Activated CD4-positive, alpha-beta T cell treated with anti-CD3 and anti-CD28 coated beads, Interleukin-2, amount 10 ng/mL, durations not matched to agents 7 days and 5 days (primary cell): ENCODE measurements at places on chromosomes 6 and 20. TPM values are rescaled to one million over a fixed set of nuclear protein-coding genes. Genes with fewer than 3 reads are reported as not detected.

GRCh38 chr6:74755778-74756177, 450.1 kb downstream of the COL12A1 start:
- H3K27me3 ChIP-seq, result no peaks in the 10 kb centered on the region
- H3K4me3 ChIP-seq, result no peak overlapping the region
- no peak for DNase-seq
- H3K36me3 ChIP-seq, result no peaks in the 10 kb centered on the region
- H3K27ac ChIP-seq, result no peak overlapping the region

DNA sequence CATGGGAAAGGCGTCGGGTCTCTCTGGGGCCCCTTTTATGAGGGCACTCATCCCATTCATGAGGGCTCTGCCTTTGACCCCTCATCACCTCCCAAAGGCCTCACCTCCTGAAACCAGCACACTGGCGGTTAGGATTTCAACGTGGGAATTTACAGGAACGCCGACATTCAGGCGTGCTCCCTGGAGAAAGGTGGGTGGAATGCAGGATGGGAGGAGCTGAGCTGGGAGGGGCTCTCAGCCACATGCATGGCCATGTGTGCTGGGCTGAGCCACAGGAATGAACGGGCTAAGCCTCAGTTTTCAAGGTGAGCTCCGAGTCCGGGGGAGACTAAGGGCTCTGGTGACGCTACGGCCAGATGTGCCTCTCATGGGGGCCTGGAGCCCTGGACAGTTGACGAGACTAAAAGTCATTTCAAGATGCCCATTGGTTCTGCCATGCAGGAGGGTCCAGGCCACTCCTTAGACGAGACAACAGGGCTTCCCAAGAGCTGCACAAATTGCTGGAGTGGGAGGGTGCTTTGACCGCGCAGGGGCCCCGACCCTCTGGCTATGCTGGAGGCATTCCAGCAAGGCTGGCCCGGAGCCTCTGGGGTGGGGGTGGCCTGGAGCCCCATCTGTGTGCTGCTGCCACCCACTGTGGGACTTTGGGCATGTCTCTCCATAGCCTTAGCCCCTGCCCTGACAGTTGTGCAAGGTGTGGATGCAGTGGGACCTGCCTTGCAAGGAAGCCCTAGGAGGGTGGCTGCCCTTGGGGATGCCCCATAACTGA, 3.8 kb upstream of the ARFGAP1 start:
- H3K4me1 ChIP-seq, result peaks cover 13% of the 10 kb centered on the region
- peaks cover under 1% of the 10 kb centered on the region for H3K36me3 ChIP-seq
- no peak for DNase-seq
- no peaks in the 10 kb centered on the region for H3K27me3 ChIP-seq

DNA sequence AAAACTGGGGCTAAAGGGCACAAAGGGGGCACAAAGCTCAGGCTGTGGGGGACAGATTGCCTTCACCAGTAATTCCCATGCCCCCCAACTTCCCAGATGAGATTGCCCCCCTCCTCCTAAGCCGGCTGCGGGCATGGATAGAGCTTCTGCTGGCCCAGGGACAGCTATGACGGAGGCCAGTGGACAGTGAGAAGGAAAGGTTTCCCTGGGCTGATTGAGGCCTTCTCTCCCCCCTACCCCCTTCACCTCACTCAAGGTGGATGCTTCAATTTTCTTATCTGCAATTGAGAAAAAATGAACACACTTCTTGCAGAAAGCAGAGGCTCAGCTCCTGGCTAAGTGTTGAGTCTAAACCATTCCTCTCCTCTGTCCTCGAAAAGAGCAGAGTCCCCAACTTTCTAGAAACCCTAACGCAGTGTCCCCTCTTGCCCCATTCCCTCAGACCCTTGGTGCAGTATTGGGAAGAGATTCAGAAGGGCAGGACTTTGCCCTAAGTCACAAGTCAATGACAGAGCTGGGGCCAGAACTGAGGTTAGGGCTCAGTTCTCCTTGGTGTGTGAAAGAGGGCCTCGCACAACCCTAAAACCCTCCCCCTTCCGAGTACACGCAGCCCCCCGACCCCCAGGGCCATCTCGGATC, 808 bp downstream of the SDC4 start:
- H3K27me3 ChIP-seq, result no peaks in the 10 kb centered on the region
- peak overlapping the region; percentile 72 for H3K4me3 ChIP-seq
- H3K36me3 ChIP-seq, result no peaks in the 10 kb centered on the region
- H3K4me1 ChIP-seq, result peaks cover 27% of the 10 kb centered on the region

- H3K36me3 ChIP-seq, result no peaks in the 10 kb centered on the region
- no peak overlapping the region for H3K27ac ChIP-seq
Measured at GRCh38 chr6:167409694-167410093, 84.8 kb downstream of the TTLL2 start.

DNA sequence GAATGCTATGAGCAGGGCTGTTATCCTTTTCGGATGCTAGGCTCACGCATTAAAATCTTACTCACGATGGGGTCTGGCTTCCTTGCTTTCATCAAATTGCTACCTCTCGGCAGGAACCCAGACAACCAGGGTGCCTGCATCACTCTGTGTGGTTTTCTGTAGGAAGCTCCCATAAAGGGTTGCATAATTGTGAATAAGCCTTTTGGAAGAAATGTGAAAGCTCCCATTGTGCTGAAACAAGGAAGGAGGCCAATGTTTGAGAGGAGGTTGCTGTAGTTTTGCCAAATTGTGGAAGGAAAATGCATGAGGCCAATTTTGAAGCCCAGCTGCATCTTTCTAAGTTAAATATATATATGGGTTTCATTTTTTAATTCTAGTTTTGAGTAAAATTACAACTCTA, 615.5 kb downstream of the C6orf118 start:
- no peaks in the 10 kb centered on the region for H3K4me1 ChIP-seq
- DNase-seq, result no peak
- H3K27me3 ChIP-seq, result no peaks in the 10 kb centered on the region
- no peak overlapping the region for H3K27ac ChIP-seq
- H3K36me3 ChIP-seq, result no peaks in the 10 kb centered on the region
- H3K4me3 ChIP-seq, result no peak overlapping the region

DNA sequence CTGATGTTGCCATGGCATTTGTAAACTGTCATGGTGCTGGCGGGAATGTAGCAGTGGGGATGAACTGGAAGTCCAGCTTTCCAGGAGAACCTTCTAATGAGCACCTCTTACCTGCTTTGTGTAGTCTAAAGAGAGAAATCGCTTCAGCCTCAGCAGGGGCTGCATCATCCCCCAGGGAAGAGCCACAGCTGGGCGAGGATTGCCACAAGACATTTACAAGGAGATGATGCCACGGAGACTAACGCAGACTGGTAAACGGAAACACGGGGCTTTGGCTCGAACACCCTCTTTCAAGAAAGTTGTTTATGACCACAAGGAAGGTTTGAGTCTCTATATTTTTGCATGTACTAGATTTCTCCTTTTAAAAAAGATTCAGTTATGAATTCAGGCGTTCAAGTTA, 72.9 kb downstream of the CDH26 start:
- no peaks in the 10 kb centered on the region for H3K36me3 ChIP-seq
- no peak overlapping the region for H3K4me3 ChIP-seq
- no peaks in the 10 kb centered on the region for H3K27me3 ChIP-seq
- no peaks in the 10 kb centered on the region for H3K4me1 ChIP-seq
- H3K27ac ChIP-seq, result no peak overlapping the region

DNA sequence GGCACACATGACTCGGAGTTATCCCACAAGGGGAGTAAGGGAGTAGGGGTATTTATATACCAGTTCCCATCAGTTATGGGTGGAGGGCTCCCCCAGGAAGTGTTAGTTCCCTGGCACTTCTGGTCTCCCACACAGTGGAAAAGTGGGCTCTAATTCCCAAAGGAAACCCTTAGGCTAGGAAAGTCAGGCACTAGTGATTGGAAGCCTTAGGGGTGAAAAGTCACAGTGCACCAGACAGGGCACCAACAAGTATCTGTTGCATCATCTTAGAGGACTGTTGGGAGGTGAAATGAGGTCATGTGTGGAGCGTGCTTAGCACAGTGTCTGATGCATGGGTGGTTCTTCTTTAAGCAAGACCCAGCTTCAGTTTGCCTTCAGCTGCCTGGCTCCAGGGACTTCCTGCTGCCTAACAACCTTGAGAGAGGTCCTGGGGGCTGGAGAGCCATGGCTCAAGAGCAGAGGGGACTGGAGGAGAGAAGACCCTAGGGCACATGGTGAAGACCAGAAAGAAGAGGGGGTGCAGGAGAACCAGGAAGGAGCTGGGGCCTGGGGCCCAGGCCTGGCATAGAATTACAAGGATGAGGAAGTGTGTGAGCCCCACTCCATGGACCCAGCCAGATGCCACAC, 7.5 kb upstream of the FOXP4 start:
- H3K4me3 ChIP-seq, result no peak overlapping the region
- H3K36me3 ChIP-seq, result no peaks in the 10 kb centered on the region

GRCh38 chr6:160111806-160112205, 9.8 kb upstream of the SLC22A1 start:
- DNase-seq, result no peak
- peaks cover 19% of the 10 kb centered on the region for H3K4me1 ChIP-seq
- peak overlapping the region; percentile 9 for H3K27ac ChIP-seq
- H3K27me3 ChIP-seq, result no peaks in the 10 kb centered on the region
- no peak overlapping the region for H3K4me3 ChIP-seq
- H3K36me3 ChIP-seq, result peaks cover 14% of the 10 kb centered on the region

GRCh38 chr20:63610581-63611435, 16.1 kb downstream of the GMEB2 start:
- peaks cover 37% of the 10 kb centered on the region for H3K36me3 ChIP-seq
- no peak for DNase-seq
- H3K27ac ChIP-seq, result no peak overlapping the region
- H3K4me3 ChIP-seq, result no peak overlapping the region
- H3K27me3 ChIP-seq, result no peaks in the 10 kb centered on the region

- peaks cover 2% of the 10 kb centered on the region for H3K27me3 ChIP-seq
- no peak overlapping the region for H3K4me3 ChIP-seq
- no peak overlapping the region for H3K27ac ChIP-seq
- no peaks in the 10 kb centered on the region for H3K4me1 ChIP-seq
- H3K36me3 ChIP-seq, result no peaks in the 10 kb centered on the region
Measured at GRCh38 chr6:133184798-133185372, 56.3 kb upstream of the EYA4 start.

GRCh38 chr20:858011-858410, 24.5 kb downstream of the FAM110A start:
- no peak for DNase-seq
- H3K4me1 ChIP-seq, result peaks cover 75% of the 10 kb centered on the region
- peaks cover 18% of the 10 kb centered on the region for H3K36me3 ChIP-seq
- no peaks in the 10 kb centered on the region for H3K27me3 ChIP-seq
- peak overlapping the region; percentile 76 for H3K27ac ChIP-seq

- H3K4me3 ChIP-seq, result no peak overlapping the region
- no peak for DNase-seq
- H3K27ac ChIP-seq, result no peak overlapping the region
- no peaks in the 10 kb centered on the region for H3K36me3 ChIP-seq
Measured at GRCh38 chr6:133768656-133769295, 120.1 kb upstream of the TCF21 start.

DNA sequence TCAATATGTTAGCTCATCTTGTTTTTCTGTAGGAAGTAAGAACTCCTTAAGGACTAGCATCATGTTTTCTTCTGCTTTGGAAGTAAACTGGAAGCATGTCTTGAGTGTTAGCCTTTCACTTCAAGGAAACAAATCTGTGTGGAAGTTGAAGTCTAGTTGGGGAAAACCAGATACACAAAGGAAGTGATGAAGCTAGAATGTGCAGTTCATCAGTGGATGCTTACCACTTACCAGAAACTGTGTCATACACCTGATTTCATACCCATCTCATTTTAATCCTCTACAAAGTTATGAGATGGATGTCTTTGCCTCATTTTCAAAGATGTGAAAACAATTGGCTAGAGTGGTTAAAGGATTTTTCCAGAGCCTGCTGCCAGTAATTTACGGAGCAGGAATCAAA, 75.8 kb downstream of the TMEM170B start:
- H3K36me3 ChIP-seq, result no peaks in the 10 kb centered on the region
- no peak for DNase-seq
- H3K4me1 ChIP-seq, result no peaks in the 10 kb centered on the region
- H3K27ac ChIP-seq, result no peak overlapping the region

GRCh38 chr6:11604836-11605506, 67.4 kb downstream of the TMEM170B start:
- H3K27me3 ChIP-seq, result peaks cover 2% of the 10 kb centered on the region
- no peak for DNase-seq
- H3K4me1 ChIP-seq, result no peaks in the 10 kb centered on the region
- no peaks in the 10 kb centered on the region for H3K36me3 ChIP-seq
- H3K4me3 ChIP-seq, result no peak overlapping the region
- H3K27ac ChIP-seq, result no peak overlapping the region

- no peak overlapping the region for H3K4me3 ChIP-seq
- no peaks in the 10 kb centered on the region for H3K27me3 ChIP-seq
- H3K4me1 ChIP-seq, result no peaks in the 10 kb centered on the region
- no peak overlapping the region for H3K27ac ChIP-seq
Measured at GRCh38 chr20:39795401-39796272, 833.5 kb downstream of the DHX35 start.

- DNase-seq, result no peak
- no peaks in the 10 kb centered on the region for H3K36me3 ChIP-seq
- peaks cover 16% of the 10 kb centered on the region for H3K4me1 ChIP-seq
- no peak overlapping the region for H3K27ac ChIP-seq
- H3K27me3 ChIP-seq, result peaks cover 69% of the 10 kb centered on the region
Measured at GRCh38 chr6:98848539-98849242, 14.3 kb downstream of the POU3F2 start.

- peaks cover 11% of the 10 kb centered on the region for H3K4me1 ChIP-seq
- no peaks in the 10 kb centered on the region for H3K36me3 ChIP-seq
- peaks cover 8% of the 10 kb centered on the region for H3K27me3 ChIP-seq
- no peak overlapping the region for H3K4me3 ChIP-seq
- H3K27ac ChIP-seq, result no peak overlapping the region
Measured at GRCh38 chr6:79868098-79868722, 79.1 kb downstream of the ELOVL4 start.

DNA sequence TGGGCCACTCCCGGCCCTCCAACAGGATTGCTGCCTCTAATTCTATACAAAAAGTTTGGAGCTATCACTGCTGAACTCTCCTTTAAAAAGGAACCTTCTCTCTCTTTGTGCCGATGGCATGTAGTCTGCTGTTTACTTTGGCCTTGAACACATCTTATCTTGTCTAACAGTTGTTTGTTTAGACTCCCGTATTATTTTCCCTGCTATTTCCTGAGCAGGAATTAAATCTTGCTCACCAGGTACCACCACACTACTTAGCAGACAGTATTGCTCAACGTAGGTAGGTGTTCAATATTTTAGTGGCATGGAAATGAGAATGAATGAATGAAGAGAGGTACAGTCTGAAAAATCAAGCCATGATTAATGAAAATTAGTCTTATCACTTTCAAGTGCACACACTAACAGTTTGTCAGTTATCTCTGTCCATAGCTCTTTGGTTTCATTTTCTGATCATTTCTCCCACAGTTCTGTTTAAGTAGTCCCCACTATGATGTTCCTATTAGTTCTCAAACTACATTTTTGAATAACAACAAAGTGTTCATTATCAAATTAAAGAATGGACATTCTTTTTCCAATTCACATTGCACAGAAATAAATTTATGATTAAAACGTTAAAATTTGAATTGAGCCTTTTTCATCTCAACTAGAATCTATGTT, 6.8 kb upstream of the HEY2 start:
- peaks cover 10% of the 10 kb centered on the region for H3K4me1 ChIP-seq
- H3K36me3 ChIP-seq, result no peaks in the 10 kb centered on the region
- no peak overlapping the region for H3K4me3 ChIP-seq
- H3K27ac ChIP-seq, result no peak overlapping the region

ECT2L gene
- total RNA-seq, result not detected

ERVFRD-1 gene
- total RNA-seq, result not detected

KHDC3L gene
- total RNA-seq, result not detected

LY6G5C gene
- total RNA-seq, result 2.1 TPM

HSPA12B gene
- total RNA-seq, result not detected

EPHA7 gene
- not detected for total RNA-seq

GCM1 gene
- not detected for total RNA-seq

LY86 gene
- total RNA-seq, result 9.5 TPM

BPIFB2 gene
- not detected for total RNA-seq

GNL1 gene
- total RNA-seq, result 59.9 TPM

RFX6 gene
- not detected for total RNA-seq
